ENCODE measurements at places on chromosomes 1 and 21.

GRCh38 chr1:175033953-175034352, 10.7 kb upstream of the MRPS14 start:
- no peak for DNase-seq

- DNase-seq = peak; percentile 20
Measured at GRCh38 chr21:23718446-23719285, 1888.6 kb downstream of the MRPL39 start.

DNA sequence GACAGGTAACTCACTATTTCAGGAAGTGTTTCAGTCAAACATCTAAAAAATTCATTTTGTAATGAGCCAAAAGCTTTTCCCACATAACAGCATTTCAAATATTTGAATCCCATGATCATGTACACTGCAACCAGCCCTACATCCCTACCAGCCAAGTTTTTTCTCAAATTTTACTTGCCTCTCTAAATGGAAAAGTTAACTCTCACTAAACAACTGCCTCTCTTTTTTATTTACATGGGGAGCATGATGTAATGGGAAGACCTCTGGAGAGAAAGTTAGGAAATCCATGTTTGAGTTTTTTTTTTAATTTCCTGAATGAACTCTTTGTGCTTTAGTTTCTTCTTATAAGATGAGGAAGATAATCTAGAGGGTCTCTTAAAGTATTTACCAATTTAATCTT, 70.5 kb downstream of the TTLL7 start:
- no peak for DNase-seq

DNA sequence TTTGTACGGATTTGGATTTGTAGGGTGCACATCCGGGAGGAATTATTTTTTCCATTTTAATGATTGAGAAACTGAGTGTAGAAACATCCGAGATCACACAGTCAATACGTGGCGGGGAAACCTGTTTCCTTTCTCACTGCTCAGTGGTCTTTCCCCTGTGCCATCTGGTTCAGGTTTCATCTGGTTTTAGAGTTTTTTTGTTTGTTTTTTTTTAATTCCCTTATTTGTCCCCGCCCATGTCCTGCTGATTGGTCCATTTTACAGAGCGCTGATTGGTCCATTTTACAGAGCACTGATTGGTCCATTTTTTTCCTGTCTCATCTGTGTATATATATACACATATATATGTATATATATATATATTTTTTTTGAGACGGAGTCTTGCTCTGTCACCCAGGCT, 6.0 kb downstream of the TRPM2 start:
- DNase-seq = no peak

GRCh38 chr1:93025572-93025971, 53.5 kb upstream of the MTF2 start:
- no peak for DNase-seq

DNA sequence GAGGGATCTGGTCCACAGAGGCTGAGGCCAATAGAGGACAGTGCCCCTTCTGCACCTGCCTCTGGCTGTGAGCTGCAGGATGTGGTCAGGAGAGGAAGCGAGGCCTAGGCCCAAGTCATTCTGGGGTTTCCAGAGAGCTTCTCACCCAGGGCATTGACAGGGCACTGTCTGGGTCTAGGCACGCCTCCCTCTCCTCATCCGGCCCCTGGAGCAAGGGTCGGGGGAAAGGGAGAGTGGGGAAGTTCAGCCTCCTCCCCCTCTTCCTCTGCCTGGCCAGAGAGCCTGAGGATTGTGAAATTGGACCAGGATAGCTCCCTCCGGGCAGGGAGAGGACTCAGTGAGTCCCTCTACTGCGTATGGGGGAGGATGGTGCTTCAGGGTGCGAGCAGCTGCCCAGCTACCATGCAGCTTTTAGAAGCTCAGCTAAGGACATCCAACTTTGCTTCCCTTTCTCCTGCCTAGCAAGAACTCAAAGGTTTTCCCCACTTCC, 6.3 kb upstream of the INAVA start:
- no peak for DNase-seq

DNA sequence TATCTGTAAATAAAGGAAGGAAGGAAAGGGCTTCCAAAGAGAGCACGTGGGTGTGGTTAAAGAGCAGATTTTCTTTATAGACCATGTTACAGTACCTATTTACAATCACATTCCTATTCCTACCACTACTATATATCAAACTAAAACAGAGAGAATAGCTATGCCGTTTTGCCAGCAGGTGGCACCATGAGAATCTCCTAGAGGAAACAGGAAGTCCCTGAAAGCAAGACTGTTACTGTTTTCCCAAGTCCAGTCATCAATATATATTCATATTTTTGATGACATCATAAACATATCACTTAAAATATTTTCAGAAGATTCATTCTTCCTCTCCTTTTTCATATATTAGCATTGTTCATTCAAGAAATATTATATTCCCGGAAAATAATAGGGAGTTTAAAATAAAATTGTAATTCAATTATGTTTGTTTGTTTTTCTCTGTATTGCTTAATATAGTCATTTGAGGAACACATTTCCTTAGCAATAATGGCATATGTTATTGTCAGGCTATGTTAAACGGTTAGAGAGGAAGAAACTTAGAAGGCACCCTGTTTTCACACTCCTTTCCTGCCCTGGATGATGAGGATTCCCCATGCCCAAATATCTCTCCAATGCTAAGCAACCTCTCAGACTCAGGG, 6.6 kb downstream of the CCDC190 start:
- peak; percentile 62 for DNase-seq

GRCh38 chr1:179164494-179164893, 65.0 kb downstream of the ABL2 start:
- no peak for DNase-seq

- DNase-seq = no peak
Measured at GRCh38 chr1:46577671-46578070, 26.2 kb upstream of the KNCN start.

DNA sequence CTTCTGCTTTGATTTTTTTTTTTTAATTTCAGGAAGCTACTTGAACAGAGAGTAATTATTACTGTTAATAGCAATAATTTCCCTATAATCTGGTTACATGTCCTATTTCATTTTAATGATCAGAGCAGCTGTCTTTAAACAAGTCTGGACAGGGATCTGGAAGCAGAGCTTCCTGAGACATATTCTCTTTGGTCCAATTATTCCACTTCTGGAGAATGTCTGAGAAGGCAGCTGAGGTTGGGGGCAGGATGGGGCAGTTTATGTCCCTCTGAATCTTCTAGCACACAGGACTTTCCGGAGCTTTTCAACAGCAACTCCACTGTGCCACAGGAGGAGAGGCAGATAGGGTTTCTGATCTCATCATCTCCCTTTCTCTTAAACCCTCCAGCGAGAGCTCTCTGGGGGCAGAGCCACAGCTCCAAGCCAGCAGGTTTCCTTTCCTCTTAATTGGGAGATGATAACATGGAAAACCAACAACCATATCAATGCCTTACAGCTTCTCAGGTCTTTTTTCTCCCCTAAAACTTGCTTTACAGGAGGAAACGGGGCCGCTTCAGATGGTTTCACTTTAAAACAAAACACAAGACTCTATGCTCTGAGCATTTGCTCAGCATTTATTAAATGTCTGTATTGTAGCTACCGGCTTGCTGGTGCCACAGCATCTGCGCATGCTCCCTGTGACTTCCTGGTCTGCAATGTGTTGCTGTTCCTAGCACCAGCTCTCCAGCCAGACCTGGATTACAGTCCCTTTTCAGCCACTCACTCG, 425.7 kb upstream of the USP24 start:
- DNase-seq = peak; percentile 74

GRCh38 chr1:117599286-117600221, 6.3 kb upstream of the TENT5C start:
- peak; percentile 32 for DNase-seq

- DNase-seq = no peak
Measured at GRCh38 chr1:232384171-232384883, 245.6 kb downstream of the SIPA1L2 start.

- peak; percentile 96 for DNase-seq
Measured at GRCh38 chr1:2204415-2205190, 10.0 kb upstream of the FAAP20 start.

DNA sequence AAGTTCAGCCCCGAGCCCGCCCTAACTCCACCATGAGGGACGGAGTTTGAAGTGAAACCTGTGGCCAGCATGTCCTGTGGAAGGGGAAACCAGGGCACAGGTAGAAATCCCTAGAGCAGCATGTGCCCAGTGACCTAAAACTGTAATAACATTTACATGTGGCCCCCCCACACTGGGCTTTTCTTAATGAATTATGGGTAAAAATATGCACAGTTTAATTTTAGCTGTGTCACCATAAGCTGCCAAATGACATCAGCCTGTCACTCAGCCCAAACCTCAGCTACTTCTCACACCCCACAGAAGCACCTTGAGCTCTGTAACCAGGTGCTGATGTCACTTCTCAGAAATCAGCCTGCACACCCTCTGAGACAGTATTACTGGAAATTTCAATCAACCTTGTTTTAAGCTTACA, 50.0 kb upstream of the SLC19A1 start:
- DNase-seq = no peak

- DNase-seq = no peak
Measured at GRCh38 chr1:211606332-211606913, 27.5 kb upstream of the SLC30A1 start.

GRCh38 chr1:229557913-229558414, 543 bp downstream of the ABCB10 start:
- peak; percentile 46 for DNase-seq

GRCh38 chr1:246069581-246069980, 437.5 kb downstream of the SMYD3 start:
- DNase-seq = no peak

- DNase-seq = no peak
Measured at GRCh38 chr21:32494934-32495709, 82.6 kb downstream of the EVA1C start.

DNA sequence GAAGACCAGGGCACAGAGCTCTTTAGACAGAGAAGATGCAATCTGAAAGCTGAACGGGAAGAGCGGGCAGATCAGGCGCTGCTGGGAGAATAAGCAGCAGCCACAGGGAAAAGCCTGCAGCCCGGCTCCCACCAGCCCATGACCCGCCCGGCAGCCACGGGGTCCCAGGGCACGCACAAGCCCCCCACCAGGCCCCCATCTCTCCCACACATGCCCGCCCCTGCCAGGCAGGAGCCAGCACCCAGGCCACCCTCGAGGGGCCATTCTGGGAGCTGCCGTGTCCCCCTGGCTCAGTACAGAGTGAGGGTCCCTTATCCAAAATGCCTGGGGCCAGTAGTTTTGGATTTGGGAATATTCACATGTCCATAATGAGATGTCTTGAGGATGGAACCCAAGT, 16.3 kb downstream of the SLC19A1 start:
- peak; percentile 11 for DNase-seq

GRCh38 chr21:25062061-25062460, 545.2 kb downstream of the MRPL39 start:
- DNase-seq = no peak

- DNase-seq = no peak
Measured at GRCh38 chr1:112356765-112357164, 39.2 kb upstream of the CTTNBP2NL start.

- DNase-seq = no peak
Measured at GRCh38 chr1:3141836-3142235, 72.8 kb downstream of the PRDM16 start.

DNA sequence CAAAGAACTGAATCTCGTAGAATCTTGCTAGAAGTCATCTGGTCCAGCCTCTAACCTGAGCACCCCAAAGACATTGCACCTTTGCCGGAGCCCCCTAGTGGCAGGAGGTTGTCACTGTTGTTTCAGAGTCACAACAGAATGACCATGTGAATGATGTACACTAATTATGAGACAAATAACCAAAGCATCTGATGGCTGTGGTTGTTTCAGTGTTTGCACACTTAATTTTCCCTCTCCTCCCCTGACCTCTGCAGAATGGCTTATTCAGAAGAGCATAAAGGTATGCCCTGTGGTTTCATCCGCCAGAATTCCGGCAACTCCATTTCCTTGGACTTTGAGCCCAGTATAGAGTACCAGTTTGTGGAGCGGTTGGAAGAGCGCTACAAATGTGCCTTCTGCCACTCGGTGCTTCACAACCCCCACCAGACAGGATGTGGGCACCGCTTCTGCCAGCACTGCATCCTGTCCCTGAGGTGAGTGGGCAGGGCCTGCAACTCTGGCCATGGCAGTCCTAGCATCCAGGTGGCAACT, 26.4 kb downstream of the TRAF5 start:
- no peak for DNase-seq

DNA sequence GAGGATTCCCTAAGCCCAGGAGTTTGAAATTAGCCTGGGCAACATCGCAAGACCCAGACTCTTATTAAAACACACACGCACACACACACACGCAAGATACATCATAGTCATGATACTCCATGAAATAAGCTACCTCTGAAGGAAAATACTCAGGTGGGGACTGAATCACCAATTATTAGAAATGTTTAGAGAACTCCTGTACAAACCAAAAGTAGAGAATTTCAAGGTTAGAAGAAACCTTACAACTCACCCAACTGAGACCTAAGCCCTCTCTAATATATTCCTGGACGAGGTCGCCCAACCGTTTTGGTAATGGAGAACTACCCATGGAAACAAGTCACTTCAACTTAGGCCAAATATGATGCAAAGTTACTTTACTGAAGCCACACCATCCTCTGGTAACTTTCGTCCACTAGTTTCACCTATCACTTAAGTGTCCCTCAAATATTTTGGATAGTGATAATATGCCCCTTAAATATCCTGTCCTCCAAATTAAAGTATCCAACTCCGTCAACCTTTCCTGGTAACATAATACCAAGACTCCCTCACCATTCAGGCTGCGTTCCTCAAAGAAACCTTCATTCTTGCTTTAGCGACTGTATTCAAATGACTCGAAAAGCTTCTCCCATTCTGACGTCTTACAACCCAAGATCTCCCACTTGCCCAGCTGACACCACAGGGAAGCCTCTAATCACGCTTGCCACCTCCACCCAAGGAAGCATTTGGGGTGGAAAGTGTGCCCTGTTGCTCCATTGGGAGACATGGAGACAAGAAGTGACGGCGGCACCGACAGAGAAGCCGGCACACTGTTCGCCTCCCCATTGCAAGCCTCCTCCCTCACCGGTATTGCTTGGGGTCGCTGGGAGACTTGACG, 856 bp downstream of the NRDC start:
- peak; percentile 51 for DNase-seq

DNA sequence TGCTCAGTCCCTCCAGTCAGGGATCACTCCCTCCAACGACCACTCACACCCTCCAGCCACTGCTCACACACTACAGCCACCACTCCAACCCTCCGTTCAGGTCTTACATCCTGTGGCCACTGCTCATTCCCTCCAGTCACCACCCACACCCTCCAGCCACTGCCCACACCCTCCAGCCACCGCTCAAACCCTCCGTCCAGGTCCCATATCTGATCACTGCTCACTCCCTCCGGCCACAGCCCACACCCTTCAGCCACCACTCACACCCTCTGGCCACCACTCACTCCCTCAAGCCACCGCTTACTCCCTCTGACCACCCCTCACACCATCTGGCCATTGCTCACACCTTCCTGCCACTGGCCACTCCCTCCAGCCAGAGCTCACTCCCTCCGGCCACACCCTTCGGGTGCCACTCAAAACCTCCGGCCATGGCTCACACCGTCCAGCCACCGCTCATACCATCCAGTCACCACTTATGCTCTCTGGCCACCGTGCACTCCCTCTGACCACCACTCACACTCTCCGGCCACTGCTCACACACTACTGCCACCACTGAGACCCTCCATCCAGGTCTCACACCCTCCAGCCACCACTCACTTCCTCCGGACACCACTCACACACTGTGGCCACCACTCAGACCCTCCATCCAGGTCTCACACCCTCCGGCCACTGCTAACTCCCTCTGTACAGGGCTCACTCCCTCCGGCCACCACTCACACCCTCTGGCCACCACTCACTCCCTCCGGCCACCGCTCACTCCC, 4.7 kb upstream of the TFF1 start:
- DNase-seq = no peak
